ENCODE measurements at places on chromosomes 5 and 9.

GRCh38 chr5:154677921-154678320, 77.3 kb upstream of the LARP1 start:
- DNase-seq: no peak

DNA sequence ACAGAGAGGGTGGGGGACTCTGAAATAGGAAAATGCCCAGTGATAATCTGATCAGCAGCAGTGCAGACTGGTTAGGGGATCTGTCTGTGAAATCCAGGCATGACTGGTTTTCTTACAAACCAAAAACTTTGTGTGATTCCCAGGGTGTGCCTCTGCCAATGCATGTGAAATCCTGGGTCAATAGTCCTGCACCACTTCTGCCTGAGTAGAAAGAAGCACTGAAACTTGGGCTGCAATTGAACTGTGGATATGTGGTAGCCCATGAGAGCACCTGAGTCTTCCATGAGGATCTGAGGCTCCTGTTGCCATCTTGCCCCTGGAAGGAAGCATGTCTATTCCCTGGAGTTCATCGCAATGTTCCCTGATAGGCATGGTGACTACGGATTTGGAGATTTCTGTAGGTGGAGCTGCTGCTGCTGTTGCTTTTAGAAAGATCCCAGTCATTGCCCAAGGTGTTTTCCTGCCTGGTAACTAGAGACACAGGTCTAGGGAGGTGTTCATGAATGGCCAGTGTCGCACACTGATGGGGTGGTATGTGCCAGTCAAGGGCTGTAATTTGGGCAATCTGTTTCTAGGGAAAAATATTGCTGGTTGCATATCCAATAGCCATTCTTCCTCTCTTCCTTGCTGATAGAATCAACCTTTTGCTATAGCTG, 146.7 kb downstream of the CARTPT start:
- no peak for DNase-seq

DNA sequence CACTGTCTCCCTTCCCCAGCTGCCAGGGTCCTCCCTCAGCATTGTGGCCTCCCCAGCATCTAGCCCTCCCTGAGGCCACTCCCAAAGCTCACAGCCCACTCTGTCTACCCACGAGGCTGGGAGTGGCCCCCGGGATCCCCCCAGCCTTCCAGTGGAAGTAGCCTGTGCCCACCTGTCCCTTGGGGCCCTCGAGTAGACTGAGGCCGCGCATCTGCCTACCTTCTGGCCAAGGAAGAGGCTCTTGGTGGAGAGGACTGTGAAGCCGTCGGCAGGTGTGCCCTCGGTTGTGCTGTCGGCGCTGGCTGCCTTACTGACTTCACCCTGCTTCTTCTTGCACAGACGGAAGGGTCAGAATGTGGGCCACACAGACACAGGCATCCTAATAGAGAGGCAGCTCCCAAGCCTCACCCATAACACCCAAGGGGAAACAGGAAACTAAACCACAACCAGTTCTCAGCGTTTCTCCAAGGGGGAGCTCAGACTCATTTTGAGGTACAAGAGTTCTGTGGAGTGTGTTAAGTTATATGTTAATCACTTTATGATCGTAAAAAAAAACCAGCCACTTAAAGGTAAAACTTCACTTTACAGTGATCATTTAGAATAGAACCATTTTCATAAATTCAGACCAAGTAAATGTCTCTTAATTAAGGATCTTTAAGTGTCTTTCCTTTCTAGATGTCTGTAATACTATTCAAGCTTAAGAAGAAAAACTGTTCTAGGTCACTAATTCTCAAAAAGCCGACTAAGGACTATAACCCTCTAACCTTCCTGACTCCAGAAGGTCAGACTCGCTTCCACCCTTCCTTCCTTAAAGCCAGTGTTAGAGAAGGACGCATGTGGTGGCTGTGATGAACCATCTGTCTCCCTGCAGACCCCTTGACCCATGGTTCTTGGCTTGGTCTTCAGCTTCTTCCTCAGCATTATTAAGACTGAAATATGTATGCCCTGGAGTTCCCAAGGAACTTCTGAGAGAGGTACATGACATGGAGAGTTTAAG, 38.5 kb downstream of the MACROH2A1 start:
- DNase-seq: no peak

DNA sequence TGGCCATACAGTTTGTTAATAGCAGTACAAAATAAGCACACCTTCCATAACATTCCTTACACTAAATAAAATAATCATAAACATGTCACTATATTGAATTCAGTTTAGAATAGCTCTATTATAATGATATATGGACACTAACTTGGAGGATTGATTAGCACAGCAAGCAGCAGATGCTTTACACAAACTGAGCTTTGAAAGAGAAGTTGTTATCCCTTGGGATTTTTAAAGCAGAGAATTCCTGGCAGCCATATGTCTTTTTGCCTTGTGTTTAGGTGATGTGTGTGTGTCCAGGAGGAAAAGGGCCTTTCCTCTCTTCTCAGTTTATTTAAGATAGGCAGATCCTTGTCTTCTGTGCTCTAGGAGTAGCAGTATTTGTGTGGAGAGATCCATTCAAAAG, 232.2 kb upstream of the GRIN3A start:
- DNase-seq: no peak

- DNase-seq: no peak
Observed at GRCh38 chr5:154335065-154335448, 110.7 kb upstream of the SAP30L start.

GRCh38 chr5:11928909-11929308, 24.7 kb upstream of the CTNND2 start:
- no peak for DNase-seq

GRCh38 chr5:124397317-124397716, 349.1 kb downstream of the ZNF608 start:
- no peak for DNase-seq

- no peak for DNase-seq
Observed at GRCh38 chr5:133041157-133041784, 10.5 kb upstream of the HSPA4 start.

DNA sequence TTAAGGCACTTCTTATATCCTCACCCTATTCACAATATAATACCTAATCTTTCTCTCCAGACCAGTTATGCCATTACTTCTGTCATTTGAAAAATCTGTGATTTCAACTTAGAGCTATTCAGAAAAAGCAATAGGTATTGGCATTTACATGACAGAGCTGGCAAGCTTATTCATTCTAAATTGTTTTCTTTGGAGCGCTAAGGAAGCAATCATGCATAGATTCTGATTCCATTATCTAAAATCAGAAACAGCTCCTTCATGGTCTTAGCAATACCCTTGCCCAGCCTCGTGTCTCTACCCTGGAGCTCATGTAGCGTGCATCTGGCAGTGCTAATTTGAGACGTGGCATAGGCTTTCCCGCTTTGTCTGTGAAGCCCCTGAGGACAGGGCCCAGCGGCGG, 4.5 kb downstream of the SLC1A1 start:
- DNase-seq: no peak

GRCh38 chr9:137836151-137836830, 41.3 kb upstream of the CACNA1B start:
- DNase-seq: no peak

DNA sequence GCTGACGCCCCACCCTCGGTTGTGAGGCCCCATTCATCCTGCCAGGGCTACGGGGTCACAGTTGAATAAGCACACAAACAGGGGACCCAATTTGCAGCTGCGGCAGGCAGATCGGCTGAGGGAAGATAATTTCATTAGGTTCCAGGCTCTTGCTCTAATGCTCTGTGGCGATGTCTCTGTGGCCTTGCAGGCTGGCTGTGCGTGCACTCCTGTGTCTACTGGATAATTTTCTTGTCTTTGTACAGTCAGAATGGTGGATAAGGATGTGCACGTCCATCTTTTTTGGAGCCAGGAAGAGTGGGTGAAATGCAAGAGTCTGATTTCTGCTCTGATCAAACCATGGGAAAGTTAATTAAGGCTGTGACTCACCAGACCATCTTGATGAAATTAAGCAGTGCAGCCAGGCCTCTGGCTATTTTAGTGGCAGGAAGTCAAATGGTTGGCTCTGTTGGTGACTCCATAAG, 39.2 kb downstream of the NSG2 start:
- DNase-seq: no peak

GRCh38 chr5:124859556-124860290, 113.3 kb upstream of the ZNF608 start:
- no peak for DNase-seq

DNA sequence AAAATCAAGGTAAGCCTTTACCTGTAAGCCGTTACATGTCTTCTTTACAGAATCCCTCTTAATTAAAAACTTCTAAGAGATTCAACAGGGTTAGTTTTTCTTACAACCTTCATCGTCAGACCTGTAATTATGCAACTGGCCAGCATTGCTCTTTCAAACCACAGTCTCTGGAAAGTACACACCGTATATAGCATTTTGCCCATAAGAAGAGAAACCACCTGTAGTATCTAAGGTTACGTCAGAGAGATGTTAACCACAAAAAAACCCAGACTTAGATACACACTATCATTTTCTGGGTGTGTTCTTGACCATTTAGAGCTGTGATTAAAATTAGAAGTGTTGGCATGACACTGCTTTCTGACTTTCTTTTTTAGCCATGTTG, 140.0 kb downstream of the MUSK start:
- DNase-seq: no peak

DNA sequence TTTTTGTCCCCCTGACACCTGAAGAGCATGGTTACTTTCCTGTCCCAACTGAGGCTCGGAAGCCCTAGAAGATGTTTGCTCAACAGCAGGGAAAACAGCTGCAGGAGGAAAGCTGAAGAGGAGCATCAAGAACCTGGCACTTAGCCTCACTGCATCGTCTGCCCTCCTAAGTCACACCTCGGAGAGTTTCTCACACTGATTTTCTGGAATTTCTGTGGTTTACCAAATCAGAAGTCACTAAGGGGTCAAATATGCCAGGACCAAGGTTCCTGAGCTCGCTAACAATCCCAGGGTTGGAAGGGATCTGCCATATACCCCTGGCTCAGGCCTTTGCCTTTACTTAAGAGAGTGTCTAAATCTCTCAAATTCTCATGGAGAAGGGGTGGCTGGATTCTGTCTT, 5.3 kb downstream of the IL12B start:
- DNase-seq: no peak

DNA sequence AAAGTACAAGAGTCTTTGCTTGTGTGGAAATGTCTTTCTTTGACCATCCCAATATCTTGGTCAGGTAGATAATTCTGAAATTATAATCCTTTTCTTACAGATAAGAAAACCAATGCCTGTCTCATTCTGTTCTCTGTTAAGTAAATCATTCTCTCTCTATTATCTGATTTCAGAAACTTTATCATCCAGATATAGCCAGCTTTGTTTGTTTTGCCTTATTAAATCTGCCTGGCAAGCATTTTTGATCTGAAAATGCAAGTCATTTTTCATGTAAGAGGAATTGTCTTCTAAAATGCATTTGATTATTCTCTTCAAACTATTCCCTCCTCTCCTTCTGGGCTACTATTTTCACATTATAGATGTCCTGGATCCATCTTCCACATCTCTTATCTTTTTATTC, 625.5 kb downstream of the CCDC171 start:
- DNase-seq: no peak

DNA sequence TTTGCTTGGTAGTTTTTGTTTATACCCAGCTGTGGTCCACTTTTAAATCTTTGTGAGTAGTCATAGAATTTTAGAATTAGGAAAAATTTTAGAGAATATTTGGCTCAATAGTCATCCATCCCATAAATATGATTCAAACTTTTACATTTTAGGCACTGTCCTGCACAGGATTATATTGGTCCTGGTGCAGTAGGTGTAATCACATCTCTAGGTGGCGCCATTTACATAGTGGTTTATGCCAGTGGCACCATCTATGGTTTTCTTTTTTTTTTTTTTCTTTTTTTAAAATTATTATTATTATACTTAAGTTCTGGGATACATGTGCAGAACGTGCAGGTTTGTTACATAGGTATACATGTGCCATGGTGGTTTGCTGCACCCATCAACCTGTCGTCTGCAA, 260.7 kb upstream of the KCNN2 start:
- DNase-seq: no peak

DNA sequence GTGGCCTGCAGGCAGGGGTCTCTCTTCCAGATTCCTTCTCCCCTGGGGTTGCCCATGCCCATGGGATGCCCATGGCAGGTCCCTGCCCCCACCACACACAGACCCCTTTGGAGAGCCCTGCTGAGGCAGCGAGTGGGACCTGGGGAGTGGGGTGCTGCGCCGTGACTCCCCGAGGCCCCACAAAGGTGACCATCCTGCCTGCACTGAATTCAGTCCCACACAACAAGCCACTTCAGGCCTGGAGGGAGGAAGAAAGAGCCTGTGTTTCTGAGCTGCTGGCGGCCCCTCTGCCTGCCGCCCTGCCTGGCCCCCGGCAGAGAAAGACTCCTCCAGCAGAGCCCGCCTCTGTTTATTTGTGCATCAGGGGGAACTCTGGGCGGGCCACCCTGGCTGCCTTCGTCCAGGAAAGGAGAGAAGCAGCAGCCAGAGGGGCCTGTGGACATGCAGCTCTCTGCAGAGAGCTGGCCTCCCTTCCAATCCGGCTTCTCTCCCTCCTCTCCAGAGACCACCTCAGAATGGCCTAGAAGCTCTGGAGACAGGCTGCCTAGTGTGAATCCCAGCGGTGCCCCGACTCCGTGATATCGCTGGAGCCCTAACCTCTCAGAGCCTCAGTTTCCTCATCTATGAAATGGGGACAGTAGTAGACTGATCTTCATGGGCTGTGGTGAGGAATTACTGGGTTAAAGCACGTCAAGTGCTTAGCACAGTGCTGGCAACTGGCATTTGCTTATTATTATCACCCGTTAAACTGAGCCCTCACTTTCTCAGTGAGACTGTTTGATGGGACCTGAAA, 72.9 kb downstream of the COL27A1 start:
- no peak for DNase-seq

GRCh38 chr5:158235159-158235547, 376.2 kb upstream of the CLINT1 start:
- DNase-seq: no peak

GRCh38 chr5:33891788-33892619, at the start of gene ADAMTS12:
Gene ADAMTS12 (minus strand): TSS chr5:33891990. CDS start chr5:33891856, 134 bp downstream.
- no peak for DNase-seq

All from activated CD4-positive, CD25-positive, alpha-beta regulatory T cell treated with anti-CD3 and anti-CD28 coated beads, Interleukin-2, amount 50 U/mL, for 16 hours (primary cell).